Stimulated activated CD8-positive, alpha-beta memory T cell treated with anti-CD3 and anti-CD28 coated beads, Interleukin-4, amount 100 ng/mL, for 24 hours (primary cell): ENCODE measurements at places on chromosomes 4 and X.

DNA sequence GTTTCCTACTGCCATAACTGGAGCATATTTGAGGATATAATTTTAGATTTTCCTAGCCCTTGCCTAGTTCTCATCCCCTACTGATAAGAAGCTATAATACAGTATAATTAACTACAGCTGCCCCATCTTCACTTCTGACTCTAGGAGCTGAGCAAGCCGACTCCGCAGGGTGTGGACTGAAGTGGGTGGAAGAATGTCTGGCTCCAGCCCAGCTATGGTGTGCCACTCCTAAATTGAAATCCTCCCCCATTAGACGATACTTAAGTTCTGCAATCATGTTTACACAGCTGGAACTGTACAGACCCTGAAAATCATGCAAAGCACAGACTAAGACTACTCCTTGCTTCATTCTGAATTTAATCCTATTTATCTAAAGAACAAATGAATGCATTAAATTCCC lies 93.1 kb downstream of the PCDH19 start:
- DNase-seq, result no peak

DNA sequence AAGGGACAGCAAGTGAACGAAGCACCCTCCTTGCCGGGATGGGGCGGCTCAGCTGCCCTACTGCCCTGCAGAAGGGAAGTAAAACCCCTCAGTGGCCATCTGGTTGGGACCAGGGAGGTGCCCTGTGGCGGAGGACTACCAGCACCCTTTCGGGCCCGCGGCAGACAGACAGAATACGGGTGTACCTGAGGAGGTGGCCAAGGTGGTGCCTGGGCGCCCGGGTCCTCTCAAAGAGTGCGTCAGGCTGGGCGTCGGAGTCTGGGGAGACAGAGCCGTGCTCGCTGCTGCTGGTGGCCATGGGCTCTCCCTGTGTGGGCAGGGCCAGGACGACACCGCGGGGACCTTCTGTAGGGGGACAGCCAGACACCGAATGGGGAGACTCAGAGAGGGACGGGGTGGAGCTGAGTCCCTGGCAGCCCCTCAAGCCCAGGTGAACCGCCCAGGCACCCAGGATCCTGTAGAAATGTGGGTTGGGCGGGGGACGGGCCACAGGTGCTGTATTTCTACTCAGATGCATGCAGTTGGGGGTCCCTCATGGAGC lies 29.7 kb downstream of the PDHA1 start:
- DNase-seq, result no peak

GRCh38 chr4:118953276-118953675 lies 64.6 kb downstream of the SYNPO2 start:
- DNase-seq, result no peak

DNA sequence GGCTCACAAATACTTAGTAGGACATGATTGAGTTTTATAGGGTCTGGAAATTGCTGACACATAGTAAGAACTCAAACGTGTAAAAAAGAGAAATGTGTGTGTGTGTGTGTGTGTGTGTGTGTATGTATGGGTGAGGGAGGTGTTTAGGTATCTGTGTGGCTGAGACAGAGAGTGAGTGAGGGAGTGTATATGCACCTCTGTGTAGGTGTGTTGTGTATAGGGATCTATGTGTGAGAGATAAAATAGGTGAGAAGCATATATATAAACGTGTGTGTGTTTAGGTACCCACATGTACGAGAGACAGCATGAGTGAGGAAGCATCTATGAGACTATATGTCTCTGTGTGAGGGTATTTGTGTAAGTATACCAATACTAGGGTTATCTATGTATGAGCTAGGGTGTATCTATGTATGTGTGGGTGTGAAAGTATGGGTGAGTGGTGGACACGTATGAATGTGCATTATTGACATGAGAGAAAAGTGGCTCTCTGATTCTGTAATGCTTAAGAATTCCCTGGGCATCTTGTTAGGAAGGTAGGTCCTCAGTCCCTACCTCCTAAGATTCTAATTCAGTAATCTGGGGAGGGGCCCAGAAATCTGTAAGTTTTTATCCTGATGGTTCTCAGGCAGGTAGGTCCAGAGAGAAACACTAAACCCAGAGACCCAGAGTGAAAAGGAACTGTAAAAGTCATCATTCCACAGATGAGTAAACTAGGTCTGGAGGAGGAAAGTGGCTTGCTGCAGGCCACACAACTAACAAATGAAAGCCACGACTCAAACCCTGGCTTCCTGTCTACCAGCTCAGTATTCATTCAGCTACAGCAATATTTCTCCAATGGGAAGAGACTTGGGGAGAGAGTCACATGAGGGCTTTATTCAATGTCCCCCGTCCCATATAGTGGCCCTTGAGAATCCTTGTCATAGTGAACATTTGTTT lies 237.0 kb downstream of the IDS start:
- DNase-seq, result no peak

DNA sequence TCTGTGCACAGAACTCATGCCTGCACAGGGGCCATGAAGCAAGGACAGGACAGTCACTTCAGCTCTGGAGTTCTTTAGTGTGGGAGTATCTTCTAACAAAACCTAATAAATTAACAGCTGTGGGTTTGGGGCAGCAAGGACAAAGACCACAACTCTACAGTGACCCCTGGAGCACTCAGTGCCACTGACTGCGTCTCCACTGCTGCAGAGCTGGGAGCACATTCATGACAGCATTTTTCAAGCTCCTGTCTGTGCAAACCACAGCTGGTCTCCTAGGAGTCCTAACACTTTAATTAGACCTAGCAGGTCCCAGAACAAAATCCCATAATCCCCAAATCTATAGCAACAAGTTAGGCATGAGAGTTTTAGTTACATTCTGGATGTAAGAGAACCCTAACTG lies 76.5 kb downstream of the RTL9 start:
- DNase-seq, result no peak

DNA sequence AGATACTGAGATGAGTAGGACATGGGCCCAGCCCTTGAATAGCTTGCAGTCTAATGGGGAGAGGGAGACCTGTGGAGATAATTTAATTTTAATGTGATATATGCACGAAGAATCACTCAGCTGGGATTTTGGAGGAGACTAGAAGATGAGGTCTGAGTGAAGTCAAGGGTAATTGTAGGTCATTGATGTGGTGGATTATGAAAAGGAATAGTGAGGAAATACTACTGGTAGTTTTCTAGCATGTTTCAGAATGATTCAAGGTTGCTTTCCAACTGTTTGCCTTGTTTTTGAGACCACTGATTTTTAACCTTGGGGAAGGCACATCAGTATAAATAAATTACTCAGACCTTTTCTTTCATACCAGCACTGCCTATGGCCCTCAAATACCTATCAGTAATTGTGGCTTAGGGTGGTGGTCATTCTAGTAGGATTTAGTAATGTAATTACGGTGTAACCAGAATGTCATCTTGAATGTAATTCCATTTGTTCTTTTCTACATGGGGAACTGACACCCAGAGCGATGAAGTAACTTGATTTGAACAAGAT lies 25.6 kb downstream of the PTTG2 start:
- no peak for DNase-seq

DNA sequence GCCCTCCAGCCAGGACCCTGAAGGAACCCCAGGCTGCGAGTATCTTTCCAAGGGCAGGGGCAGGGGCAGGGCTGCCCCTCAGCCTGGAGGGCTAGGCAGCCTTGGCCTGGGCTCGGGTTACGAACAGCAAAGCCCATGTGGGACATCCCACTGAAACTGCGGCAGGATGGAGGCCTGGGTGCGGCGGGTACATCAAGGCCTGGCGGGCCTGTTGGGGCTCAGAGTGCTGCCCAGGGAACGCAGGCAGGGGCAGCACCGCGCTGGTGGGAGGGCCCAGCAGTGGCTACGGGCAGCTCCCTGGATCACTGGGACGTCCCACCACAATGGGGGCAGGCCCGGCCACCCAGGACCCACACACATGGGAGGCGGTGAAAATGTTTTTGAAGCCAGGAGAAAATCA lies 10.9 kb downstream of the NAT8L start:
- no peak for DNase-seq

- no peak for DNase-seq
Observed at GRCh38 chrX:21741869-21742701, 15.8 kb downstream of the SMPX start.

DNA sequence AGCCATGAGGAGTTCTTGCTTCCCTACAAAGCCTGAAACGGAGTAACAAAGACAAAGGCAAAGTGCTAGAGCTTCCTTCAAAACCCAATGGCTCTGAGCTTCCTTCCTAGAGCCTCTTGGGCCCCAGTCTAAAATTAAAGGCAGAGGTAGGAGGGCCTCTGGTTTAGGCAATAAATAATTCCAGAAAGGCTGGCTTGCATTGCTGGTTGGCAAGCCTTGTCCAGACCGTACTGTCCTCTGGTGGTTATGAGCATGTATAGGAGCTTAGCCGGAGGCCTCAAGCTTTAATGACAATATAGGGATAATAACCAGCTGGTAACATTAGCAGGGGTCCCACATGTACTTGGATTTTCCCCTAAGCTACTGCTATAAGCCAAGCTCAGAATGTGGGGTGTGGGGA lies 237.3 kb downstream of the AR start:
- DNase-seq, result no peak

DNA sequence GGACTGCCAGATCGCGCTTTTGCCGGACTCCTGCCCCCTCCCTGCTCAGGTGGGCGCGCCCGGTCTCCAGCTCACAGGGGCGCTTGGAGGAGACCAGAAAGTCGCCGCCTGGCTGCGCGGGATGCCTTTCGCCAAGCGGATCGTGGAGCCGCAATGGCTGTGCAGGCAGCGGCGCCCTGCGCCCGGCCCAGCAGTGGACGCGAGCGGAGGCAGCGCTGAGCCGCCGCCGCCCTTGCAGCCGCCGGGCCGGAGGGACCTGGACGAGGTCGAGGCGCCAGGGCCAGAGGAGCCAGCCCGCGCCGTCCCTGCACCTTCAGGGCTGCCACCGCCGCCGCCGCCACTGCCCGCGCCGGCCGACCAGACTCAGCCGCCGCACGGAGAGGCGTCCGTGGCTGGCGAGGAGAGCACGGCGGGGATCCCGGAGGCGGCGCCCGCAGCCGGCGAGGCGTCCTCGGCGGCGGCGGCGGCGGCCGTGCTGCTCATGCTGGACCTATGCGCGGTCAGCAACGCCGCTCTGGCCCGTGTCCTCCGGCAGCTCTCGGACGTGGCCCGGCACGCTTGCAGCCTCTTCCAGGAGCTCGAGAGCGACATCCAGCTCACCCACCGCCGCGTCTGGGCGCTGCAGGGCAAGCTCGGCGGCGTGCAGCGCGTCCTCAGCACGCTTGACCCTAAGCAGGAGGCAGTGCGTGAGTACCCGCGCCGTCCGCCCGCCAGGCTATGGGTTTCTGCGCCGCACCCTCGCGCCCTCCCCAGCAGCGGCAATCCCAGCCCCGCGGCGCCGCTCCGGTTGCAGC lies 834 bp downstream of the NHS start:
- no peak for DNase-seq

DNA sequence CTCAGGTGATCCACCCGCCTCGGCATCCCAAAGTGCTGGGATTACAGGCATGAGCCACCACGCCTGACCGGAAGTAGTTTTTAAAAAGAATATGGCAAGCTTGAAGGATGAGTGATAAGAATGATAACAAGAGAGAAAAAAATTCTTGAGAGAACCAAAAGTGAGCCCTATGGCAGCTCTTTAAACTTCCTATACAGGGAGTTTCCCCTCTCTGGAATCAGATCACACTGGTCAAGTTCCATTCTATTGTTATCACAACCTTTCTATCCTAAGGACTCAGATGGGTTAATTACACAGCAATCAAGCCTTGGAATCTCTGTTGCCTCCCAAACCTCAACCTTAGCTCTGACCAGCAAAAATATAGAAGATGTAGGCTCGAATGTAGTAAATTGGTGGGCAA lies 33.8 kb upstream of the ZNF518B start:
- DNase-seq, result no peak

DNA sequence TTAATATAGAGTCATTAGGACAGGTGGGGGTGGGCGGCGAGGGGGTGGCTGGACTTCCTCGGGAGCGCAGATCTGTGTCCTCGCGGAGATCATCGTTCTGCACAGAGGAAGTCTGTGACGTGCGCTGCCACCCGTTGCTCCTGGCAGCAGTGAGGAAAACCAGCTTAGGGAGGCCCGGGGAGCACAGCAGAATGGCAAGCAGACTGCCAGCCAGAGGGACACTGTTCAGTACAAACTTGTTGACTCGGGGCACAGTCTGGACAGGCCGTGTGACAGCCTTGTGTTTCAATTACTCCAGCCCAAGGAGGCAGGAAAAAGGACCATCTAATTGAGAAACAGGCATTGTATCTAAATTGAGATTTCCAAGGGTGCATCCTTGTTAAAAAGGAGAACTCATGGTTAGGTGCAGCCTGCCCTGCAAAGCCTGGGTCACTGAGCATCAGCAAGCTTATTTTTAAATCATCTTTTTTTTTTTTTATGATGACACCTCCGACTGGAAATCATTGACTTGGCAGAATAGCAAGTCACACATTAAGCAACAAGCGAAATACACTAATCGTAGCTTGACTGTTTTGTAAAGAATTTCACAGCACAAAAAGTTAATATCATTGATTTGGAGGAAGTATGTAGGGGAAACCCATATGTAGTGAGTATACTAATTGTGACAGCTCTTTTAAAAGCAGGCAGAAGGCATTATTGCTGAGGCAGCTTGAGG lies 512.0 kb upstream of the FAT1 start:
- DNase-seq, result no peak

- DNase-seq, result no peak
Observed at GRCh38 chr4:177105536-177105935, 204.1 kb upstream of the NEIL3 start.

GRCh38 chr4:100314057-100314456 lies 123.8 kb upstream of the DDIT4L start:
- no peak for DNase-seq

GRCh38 chr4:11537846-11538245 lies 109.2 kb upstream of the HS3ST1 start:
- no peak for DNase-seq

DNA sequence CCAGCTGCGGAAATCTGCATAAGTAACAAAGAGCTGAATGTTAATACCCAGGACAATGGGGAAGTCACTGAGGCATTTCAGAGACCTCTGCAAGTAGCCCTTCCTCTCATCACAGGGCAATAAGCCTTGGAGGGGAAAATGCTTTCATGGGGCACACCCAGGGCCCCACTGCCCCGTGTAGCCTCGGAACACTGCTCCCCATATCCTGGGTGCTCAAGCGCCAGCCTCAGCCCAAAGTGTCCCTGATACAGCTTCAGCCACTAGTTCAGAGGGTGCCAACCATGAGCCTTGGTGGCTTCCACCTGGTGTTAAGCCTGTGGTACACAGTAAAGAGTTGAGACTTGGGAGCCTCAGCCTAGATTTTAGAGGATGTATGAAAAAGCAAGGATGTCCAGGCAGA lies 402.8 kb upstream of the CXorf51A start:
- no peak for DNase-seq

DNA sequence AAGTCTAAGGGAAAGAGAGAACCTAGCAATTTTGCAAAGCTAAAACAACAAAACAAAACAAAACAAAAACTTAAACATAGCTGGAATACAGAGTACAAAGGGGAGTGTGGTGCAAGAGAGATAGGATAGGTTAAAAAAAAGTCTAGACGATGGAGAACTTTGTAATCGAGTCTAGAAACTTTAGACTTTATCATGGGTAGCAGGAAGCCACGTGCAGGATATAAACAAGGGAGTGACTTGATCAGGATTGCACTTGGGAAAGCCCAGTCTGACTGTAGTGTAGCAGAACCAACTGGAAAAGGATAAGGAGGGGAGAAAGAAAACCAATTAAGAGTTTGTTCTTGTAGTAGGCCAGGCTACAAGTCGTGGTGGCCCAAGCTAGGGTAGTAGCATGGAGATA lies 750.1 kb downstream of the RPA4 start:
- no peak for DNase-seq

- no peak for DNase-seq
Observed at GRCh38 chr4:100311181-100311580, 120.9 kb upstream of the DDIT4L start.

- DNase-seq, result no peak
Observed at GRCh38 chrX:22249371-22249770, 23.3 kb upstream of the CBLL2 start.

- DNase-seq, result no peak
Observed at GRCh38 chr4:139014371-139015268, 961 bp upstream of the NOCT start.
